ENCODE measurements at places on chromosomes 4 and X. TPM values are rescaled to one million over a fixed set of nuclear protein-coding genes. Genes with fewer than 3 reads are reported as not detected.

The MAGED4 gene
- not detected for total RNA-seq

The USP17L18 gene
- total RNA-seq = not detected

The HELT gene
- total RNA-seq = not detected

The MAB21L2 gene
- not detected for total RNA-seq

The TBX22 gene
- total RNA-seq = not detected

The MTCP1 gene
- 23.1 TPM for total RNA-seq

The BEX1 gene
- total RNA-seq = not detected

The UGT2B10 gene
- total RNA-seq = not detected

The ARX gene
- not detected for total RNA-seq

The RIBC1 gene
- 1.1 TPM for total RNA-seq

The CTAG2 gene
- total RNA-seq = 31.6 TPM

The TMEM47 gene
- total RNA-seq = not detected

The LPAR4 gene
- total RNA-seq = 0.40 TPM

The TRAPPC11 gene
- total RNA-seq = 34.6 TPM

The RIPPLY1 gene
- not detected for total RNA-seq

The H2BW1 gene
- not detected for total RNA-seq

The FAM53A gene
- total RNA-seq = 1.6 TPM

The CXCL10 gene
- total RNA-seq = 0.82 TPM

The KIAA1210 gene
- total RNA-seq = not detected

The FHIP1A gene
- total RNA-seq = not detected

The MXRA5 gene
- not detected for total RNA-seq

The GALNTL6 gene
- total RNA-seq = not detected

The C1QTNF7 gene
- not detected for total RNA-seq

The PDZD11 gene
- total RNA-seq = 34.1 TPM

The CYBB gene
- not detected for total RNA-seq

The CLDN22 gene
- total RNA-seq = not detected

The ASMT gene
- 5.0 TPM for total RNA-seq

The FAM184B gene
- not detected for total RNA-seq

All from activated CD8-positive, alpha-beta memory T cell treated with anti-CD3 and anti-CD28 coated beads, Interleukin-2, amount 10 ng/mL, durations not matched to agents 7 days and 5 days (primary cell).